ENCODE measurements at places on chromosomes 7 and 10.

DNA sequence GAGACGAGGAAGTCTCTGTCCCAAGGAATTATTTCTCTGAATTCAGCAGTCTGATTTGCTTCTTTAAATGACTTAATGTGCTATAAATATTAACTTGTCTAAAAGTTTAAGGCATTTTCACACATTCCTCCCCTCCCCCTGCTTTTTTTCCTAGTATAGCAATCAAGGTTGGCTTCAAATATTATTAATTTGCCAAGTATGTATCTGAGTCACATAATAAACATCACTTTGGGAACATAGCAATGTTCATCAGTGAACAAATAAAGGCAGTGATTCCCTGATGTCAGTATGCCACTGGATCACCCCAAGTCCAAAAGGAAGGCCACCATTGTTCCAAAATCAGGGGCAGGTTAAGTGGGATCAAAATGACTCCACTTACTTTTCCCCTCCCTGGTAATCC, 40.5 kb downstream of the PDE6C start:
- no peak for DNase-seq

DNA sequence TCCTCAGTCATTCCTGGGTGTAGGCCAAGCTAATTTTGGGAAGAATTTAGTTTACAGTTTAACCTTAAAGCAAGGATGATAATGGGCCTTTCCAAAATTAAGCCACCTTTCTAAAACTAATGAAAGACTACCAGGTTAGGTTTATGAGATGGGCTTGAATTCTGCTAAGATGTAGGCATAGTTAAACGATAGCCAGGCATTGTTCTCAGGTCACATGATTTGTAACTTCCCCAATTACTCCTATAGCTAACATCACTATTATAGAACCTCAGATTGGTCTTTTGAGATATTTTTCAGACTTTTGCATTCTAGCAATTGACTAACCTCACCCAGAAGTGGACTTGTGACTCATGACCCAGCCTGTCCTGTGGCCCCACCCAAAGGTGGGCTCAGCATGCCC, 7.0 kb upstream of the NUB1 start:
- DNase-seq = no peak

DNA sequence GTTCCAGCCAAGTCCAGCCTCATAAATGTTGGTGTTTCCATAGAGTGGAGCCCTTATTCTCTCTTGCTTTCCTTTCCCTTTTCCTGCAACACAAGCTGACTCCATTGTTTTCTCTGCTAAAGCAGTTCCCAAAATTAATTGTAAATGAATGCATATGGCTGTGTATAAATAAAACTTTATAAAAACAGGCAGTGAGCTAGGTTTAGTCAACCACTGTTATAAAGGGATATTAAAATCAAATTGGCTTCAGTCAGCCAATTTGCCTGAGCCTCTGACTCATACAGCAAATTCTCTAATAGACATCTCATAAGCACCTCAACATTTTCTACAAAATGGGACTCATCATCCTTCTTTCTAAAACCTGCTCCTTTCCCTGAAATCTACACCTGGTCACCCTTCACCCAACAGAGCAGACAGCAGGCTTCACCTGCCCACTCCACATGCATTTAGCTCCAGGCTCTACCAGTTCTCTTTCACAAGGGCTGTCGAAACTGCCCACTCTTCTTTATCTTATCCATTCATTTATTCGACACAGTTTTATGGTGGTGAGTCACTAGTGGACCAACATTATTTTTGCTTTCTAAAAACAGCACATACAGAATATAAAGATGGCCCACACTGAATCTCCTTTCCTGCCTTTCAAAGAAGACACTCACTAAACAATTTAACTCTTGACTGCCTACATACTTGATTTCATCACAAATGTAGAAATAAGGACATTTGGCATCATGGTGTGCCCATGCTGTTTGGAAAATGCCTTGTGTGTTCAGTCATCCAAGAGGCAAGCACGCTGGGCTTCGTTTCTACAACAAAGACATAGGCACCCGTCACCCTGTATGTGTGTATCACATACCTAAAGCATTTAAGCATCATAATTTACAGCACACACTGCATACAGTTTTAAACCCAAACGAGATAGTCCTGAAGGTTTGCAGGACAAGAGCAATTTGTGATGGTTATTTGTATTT, 74.6 kb upstream of the C7orf33 start:
- DNase-seq = no peak

- DNase-seq = no peak
Measured at GRCh38 chr7:42606193-42606905, 305.5 kb downstream of the C7orf25 start.

DNA sequence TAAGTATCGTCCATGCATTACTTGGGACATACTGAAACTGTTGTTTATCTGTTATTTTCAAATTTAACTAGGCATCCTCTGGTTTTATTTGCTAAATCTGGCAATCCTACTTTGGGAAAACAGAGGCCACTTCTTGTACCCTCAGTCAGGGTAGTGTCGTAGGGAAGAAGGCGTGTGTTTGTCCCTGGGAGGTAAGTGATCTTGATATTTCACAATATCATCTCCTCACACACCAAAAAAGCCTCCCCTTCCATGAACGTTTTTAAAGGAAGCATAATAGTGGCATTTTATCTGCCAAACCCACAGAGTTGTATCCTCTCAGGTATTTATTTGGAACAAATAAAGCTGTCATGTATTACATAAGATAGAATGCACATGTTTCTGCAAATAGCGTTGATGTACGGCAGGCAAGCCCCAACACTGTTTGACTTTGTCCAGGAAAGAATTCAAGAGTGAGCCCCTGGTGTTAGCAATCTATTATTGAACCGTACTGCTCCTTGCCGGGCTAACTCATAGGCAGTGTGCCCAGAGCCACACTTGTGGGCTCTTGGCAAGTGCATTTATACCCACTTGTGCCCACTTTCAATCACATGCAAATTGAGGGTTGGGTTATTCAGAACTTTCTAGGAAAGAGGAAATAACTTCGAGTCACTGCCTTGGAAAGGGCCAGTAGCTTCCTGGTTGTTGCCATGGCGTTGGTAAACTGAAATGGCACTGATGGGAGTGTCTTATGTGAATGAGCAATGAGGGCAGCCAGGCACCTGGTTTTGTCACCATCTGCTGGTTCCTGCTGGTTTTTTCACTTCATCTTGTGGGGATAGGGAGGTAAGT, 266.0 kb downstream of the USP6NL start:
- DNase-seq = peak; percentile 77
